ENCODE measurements at places on chromosomes 1 and 21. TPM values are rescaled to one million over a fixed set of nuclear protein-coding genes. Genes with fewer than 3 reads are reported as not detected.

The NOL9 gene
- 16.9 TPM for total RNA-seq

The CHODL gene
- total RNA-seq: not detected

The TRIM17 gene
- under 0.01 TPM for total RNA-seq

The TNNT2 gene
- not detected for total RNA-seq

The F5 gene
- total RNA-seq: under 0.01 TPM

The KCNE1 gene
- 0.19 TPM for total RNA-seq

The CD247 gene
- under 0.01 TPM for total RNA-seq

The IQCC gene
- 1.7 TPM for total RNA-seq

The NPHS2 gene
- total RNA-seq: not detected

The PTPRU gene
- 5.0 TPM for total RNA-seq

The VHLL gene
- not detected for total RNA-seq

The CFHR3 gene
- not detected for total RNA-seq

The MIXL1 gene
- not detected for total RNA-seq

The HSD3B1 gene
- not detected for total RNA-seq

The LRRN2 gene
- total RNA-seq: not detected

The ZNF683 gene
- total RNA-seq: not detected

The FMOD gene
- total RNA-seq: 6.5 TPM

The S100A3 gene
- total RNA-seq: 2.8 TPM

The FMO2 gene
- 27.9 TPM for total RNA-seq

The TAS1R3 gene
- total RNA-seq: under 0.01 TPM

The SERTAD4 gene
- total RNA-seq: 12.1 TPM

The PADI1 gene
- total RNA-seq: 0.28 TPM

The TEKT2 gene
- 0.28 TPM for total RNA-seq

The KLHDC7A gene
- total RNA-seq: under 0.01 TPM

The FASLG gene
- not detected for total RNA-seq

The ABCG1 gene
- 5.2 TPM for total RNA-seq

The DNAI4 gene
- 20.0 TPM for total RNA-seq

The PODN gene
- total RNA-seq: 5.6 TPM

The BATF3 gene
- total RNA-seq: 6.5 TPM

The C1orf116 gene
- total RNA-seq: not detected

The TEDDM1 gene
- not detected for total RNA-seq

The IGFN1 gene
- total RNA-seq: 0.28 TPM

The PRAMEF18 gene
- total RNA-seq: not detected

The SLC1A7 gene
- total RNA-seq: 0.58 TPM

The ANKRD13C gene
- 24.7 TPM for total RNA-seq

The AMY1B gene
- total RNA-seq: not detected

The PITHD1 gene
- 45.8 TPM for total RNA-seq

The SH2D1B gene
- not detected for total RNA-seq

The BEND5 gene
- under 0.01 TPM for total RNA-seq

The SLC16A4 gene
- total RNA-seq: 42.0 TPM

The CYYR1 gene
- under 0.01 TPM for total RNA-seq

The GSTM5 gene
- 3.9 TPM for total RNA-seq

The ESPN gene
- total RNA-seq: under 0.01 TPM

The SH2D5 gene
- 4.0 TPM for total RNA-seq

The DNAJC8 gene
- 90.1 TPM for total RNA-seq

The SESN2 gene
- total RNA-seq: 14.0 TPM

The TMEM125 gene
- total RNA-seq: under 0.01 TPM

The VSIG8 gene
- total RNA-seq: not detected

The EFNA3 gene
- 3.1 TPM for total RNA-seq

The SPATA46 gene
- total RNA-seq: not detected

The OLFML3 gene
- total RNA-seq: 7.5 TPM

The METTL25B gene
- total RNA-seq: 10.4 TPM

The LRP8 gene
- 12.7 TPM for total RNA-seq

The CFAP298 gene
- total RNA-seq: 25.7 TPM

The BNIPL gene
- 0.38 TPM for total RNA-seq

The HMCN1 gene
- 84.0 TPM for total RNA-seq

The TSSK3 gene
- 0.56 TPM for total RNA-seq

The KCNQ4 gene
- 0.19 TPM for total RNA-seq

The GOLT1A gene
- not detected for total RNA-seq

The MAPKAPK2 gene
- 34.9 TPM for total RNA-seq

Data from regular cardiac myocyte (primary cell).